Vein endothelial cell (primary cell): ENCODE measurements at places on chromosomes 6 and 20. TPM values are rescaled to one million over a fixed set of nuclear protein-coding genes. Genes with fewer than 3 reads are reported as not detected.

PIGT gene
- 49.8 and 63.7 TPM in 2 replicates for total RNA-seq

LY86 gene
- not detected in 2 replicates for total RNA-seq

AKIRIN2 gene
- 19.6 and 23.2 TPM in 2 replicates for total RNA-seq

REM1 gene
- under 0.01 and 0.38 TPM in 2 replicates for total RNA-seq

KHDC1L gene
- total RNA-seq, result not detected in 2 replicates

NCOA6 gene
- total RNA-seq, result 9.1 and 10.2 TPM in 2 replicates

KIF6 gene
- not detected in 2 replicates for total RNA-seq

HTR1E gene
- total RNA-seq, result not detected in 2 replicates
